ENCODE measurements at places on chromosomes 7 and 10.

GRCh38 chr7:139104091-139104450 lies 5.4 kb downstream of the ZC3HAV1 start:
- DNase-seq, result peak; percentile 42

DNA sequence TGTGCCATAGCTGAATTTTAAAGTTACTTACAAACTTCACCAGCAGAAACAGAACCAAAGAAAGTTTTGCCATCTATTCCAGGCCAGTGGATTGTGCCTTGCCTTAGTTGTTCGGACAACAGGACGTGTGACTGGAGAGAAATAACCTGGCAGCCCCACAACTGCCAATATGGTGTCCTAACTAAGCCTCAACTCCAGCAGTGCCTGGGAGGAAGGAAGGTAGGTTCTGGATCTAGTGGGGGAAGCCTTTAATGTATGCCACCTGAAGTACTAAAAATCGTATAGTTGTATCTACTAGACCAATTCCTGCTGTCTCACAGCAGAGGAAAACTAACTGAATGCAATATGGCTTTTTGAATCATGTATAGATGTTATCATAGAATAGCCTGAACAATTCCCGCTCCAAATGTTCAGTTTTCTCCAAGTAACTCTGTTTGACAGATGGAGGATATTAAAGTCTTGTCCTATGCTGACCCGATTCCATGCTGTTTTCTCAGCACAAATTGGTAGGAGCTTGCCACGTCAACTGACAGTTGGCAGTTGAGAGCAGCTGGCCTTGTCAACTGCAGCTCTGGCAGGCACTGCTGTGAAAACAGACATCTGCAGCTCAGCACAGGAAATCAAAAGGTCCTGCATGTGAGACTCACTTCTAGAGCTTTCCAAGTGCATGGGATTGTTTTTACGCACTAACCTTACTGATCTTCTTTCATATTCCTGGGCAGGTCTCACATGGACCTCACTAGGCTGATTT lies 84.5 kb upstream of the WNT16 start:
- DNase-seq, result no peak

DNA sequence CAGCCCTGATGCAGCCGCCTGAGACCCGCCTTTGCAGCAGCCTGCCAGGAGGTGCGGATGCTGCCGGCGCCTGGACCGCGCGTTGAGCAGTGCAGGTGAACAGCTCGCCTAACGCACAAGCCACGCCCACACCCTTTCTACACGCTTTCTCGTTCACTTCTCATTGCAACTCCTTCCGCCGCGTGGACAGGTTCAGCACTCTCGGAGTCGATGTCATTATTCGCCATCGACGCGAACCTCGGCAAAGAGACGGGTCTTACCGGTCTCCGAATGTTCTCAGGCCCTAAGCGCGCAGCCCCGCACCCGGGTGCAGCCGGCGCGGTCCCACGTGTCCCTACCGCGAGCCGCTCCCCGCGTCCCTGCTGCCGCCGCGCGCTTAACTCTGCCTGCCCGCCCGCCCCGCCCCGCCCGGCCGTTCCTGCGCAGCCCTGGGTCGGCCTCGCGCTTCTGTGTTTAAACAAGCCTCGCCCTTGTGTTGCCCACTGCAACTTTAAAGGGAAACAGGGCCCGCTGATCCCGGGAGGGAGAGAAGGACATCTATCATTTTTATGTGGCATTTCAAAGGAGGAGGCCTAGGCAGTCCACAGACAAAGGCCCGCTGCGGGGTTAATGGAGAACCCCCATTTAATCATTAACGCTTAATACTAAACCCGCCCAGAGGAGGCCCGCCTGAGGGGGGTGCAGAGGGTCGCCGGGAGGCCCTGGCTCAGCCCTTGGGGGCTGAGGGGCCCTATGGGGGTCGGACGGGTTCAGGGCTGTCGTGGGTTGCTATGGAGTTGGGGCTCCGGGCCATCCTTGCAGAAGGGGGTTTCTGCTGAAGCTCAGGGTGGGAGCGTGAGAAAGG lies 128.5 kb downstream of the WDR11 start:
- no peak for DNase-seq

GRCh38 chr7:23294549-23295400 lies 4.4 kb upstream of the MALSU1 start:
- DNase-seq, result no peak

- no peak for DNase-seq
These were observed 51.1 kb downstream of the SVIL start for GRCh38 chr10:29583674-29584073.

GRCh38 chr10:46237815-46238510 lies 48.8 kb upstream of the ANTXRL start:
- DNase-seq, result no peak

DNA sequence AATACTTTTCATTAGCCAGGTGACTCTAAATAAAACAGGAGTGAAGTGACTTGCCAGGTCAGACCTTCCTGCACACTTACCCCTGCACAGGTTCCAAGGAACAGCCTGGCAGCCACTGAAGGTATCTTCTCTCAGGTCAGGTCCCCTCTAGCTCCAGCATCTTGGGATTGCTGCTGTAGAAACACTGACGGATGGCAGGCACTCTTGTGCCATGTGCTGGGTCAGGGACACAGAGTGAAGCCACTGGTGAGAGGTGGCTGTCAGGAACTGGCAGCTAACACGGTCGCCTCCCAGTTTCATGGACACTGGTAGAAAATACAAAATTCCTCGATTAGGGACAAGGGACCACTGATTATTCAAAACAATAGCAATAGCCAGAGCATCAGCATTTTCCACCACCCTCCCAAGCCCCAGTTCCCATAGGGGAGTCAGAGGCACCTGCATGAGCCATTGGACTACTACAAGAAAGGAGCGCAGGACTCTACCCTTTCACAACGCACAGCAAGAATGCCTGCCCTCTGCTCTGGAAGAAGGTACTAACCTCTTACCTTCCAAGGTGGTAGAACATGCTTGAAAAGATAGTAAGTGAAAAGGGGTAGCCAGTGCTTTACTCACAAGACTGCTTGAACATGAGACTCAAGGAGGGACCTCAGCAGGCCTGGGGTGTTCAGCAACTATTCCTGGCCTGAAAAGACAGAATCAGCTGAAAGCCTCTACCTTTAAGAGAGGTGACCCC lies 5.1 kb upstream of the MYO1G start:
- no peak for DNase-seq

DNA sequence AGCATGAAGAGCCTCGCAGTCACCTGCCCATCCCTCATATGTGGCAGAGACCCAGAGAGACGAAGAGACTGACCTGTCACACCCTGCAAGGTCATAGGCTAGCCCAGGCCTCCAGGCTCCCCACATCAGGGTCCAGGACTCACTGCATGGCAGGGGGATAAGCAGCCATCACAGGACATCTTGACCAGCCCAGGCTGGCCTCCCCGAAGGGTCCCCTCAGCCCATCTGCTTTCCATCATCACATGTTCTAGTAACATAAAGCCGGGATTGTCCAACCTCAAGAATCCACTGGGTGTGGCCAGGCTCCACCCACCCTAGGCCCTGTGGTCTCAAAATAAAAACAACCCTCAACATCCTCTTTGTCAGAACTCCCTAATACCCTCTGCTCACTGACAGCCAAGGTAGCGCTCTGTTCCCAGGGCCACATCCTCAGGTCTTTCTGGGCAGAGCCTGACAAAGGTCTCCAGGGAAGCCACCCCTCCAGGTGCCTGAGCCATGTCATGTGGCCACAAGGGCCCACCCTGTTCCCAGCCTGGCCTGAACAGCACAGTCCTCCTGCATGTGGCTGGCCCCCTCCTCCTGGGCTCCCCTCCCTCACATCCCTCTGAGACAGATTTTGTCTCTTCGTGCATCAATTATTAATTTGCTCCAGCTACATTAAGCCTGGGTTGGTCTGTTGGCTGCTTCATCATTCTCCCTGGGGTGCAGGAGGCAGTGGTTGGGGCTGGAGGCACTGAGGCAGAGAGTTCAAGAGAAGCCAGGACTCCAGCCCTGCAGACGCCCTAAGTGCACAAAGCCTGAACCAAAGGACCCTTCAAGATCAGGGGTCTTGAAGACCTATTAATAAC lies 131.8 kb upstream of the UNC5B start:
- DNase-seq, result no peak

DNA sequence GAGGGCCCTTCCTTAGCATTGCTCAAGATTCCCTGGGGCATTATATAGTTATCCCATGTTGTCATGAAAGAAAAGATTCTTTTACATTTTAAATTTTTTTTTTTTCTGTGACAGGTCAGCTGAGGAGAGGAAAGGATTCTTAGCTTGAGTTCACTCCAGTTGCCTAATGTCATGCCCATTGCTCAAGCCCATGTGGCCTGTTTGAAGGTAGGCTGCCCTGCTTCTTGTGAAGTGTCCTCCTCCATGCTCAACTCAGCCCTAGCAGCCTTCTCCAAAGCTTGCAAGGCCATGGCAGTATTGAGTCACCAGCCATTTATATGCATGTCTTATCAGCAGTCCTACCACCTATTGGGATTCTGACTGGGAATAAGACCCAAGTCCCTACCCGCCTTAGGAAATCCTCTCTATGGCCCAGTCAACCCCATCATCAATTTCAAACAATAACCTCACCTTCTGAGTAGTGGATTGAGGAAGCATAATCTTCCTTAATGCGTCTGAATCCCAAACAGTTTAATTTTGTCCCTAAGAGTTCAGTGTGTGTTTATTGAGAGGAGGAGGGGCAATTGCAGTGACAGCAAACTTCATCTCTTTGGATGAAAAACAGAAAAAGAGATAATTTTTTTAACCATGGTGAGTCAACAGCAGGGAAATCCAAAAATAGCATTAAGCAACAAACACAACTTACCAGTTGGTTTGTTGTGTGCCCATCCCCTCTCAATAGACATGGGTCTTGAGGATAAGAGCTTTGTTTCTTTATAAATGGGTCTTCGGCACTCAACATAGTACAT lies 38.6 kb upstream of the WASL start:
- DNase-seq, result no peak
